ENCODE measurements at places on chromosomes 4 and X.

DNA sequence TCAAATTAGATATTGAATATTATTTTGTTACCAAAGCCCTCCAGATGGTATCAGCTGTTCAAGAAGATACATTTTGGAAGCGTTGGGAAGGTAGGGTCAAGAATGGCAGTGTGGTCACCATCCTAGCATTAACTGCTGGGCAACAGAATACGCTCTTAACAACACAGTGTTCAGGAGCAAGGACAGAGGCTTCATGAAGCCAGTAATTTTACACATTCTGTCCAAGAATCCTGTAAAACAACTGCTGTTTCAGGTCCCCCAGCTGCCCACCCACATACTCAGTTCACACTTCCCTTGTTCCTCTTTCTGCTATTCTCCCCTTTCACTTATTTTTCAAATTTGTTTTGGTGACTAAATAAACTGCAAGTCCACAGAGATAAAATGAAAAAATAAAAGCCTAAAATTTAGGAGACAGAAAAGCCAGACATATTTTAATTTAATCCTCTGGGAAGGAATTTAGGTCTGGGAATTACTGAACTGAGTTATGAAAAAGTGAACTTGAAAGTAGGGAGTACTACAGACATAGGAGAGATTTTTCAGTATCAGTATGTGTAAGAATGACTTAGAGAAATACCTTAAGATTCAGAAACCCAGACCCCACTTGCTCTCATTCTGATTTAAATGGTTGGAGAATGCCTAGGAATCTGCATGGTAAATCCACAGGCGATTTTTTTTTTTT lies 406.7 kb downstream of the MAPK10 start:
- no peak for DNase-seq

DNA sequence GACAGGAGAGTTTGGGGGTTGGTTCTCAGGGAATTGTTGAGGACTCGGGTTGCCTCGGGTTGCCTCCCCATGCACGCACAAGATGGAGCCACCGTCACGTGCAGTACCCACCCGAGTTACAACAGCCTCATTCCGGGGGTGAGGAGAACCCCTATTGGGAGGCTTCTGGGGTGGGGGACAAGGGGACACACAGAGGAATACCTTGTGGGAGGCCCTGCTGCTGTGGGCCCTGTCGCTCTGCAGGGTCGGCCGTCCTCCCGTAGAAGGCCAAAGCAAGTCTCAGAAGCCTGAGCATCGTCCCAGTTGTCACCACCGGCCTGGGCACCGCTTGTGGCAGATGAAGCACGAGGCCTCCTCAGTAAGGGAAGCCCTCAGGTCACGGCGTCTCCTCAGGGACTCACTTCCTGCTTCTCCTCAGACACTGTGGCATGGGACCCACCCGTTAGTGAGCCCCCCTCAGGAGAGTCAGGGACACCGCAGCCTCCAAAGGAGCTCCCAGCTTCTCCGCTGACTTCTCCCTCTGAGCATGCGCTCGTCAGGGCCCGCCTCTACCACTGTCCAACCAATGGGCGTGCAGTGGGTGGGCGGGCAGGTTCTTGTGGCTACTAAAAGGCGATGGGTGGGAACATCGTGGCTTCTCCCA lies at the start of gene CT55:
TSS of gene CT55 (minus strand) at position 522 of the 643 bp plus-strand sequence. CDS start at position 295, 227 bp downstream.
- DNase-seq, result no peak

DNA sequence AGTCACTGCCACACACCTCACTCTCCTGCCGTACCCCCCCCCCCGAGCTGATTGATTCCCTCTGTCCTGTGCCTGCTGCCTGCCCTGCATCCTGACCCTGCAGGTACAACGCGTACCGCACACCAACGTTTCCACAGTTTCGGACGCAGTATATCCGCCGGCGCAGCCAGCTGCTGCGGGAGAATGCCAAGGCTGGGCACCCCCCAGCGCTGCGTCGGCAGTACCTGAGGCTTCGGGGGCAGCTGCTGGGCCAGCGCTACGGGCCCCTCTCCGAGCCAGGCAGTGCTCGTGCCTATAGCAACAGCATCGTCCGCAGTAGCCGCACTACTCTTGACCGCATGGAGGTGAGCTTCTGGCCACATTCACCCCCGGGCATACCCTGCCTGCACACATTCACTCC lies 1.3 kb downstream of the WDR13 start:
- DNase-seq, result no peak

DNA sequence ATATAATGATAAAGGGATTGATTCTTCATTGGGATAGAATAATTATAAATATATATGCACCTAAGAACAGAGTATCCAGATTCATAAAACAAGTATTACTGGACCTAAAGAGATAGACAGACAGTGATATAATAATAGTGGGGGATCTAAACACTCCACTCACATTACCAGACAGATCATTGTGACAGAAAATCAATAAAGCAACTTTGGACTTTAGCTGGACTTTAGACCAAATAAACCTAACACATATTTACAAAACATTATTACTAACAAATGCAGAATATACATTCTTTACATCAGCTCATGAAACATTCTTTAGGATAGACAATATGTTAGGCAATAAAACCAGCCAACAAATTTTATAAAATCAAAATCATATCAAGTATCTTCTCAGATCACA lies 14.6 kb downstream of the AGTR2 start:
- no peak for DNase-seq

- DNase-seq, result no peak
These were observed 29.8 kb upstream of the SMAD1 start for GRCh38 chr4:145451895-145452294.

GRCh38 chr4:128916832-128917231 lies 107.3 kb downstream of the JADE1 start:
- peak; percentile 4 for DNase-seq

GRCh38 chr4:20831746-20832145 lies 131.5 kb downstream of the PACRGL start:
- no peak for DNase-seq

GRCh38 chr4:88350786-88351185 lies 27.9 kb upstream of the HERC6 start:
- DNase-seq, result no peak

DNA sequence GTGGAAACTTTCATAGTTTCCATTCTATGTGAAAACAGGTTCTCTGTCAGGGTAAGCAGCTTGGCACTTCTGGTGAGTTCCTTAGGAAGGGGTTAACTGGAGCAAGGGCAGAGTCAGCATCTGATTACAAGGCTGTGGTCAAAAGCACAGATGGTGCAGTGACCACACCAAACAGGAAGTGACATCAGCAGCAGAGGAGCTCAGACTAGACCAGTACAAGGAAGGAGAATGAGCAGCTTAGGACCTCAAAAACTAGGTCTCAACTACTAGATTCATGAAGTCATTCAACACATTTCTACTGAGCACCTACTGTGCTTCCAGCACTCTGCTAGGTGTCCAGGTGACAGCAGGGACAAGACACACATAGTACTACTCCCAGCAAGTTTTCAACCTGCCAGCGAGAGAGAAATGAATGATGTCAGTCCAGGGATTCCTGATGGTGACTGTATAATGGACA lies 130.2 kb downstream of the AMELX start:
- no peak for DNase-seq

- no peak for DNase-seq
These were observed 8.5 kb upstream of the GUCY1A1 start for GRCh38 chr4:155657985-155658680.

DNA sequence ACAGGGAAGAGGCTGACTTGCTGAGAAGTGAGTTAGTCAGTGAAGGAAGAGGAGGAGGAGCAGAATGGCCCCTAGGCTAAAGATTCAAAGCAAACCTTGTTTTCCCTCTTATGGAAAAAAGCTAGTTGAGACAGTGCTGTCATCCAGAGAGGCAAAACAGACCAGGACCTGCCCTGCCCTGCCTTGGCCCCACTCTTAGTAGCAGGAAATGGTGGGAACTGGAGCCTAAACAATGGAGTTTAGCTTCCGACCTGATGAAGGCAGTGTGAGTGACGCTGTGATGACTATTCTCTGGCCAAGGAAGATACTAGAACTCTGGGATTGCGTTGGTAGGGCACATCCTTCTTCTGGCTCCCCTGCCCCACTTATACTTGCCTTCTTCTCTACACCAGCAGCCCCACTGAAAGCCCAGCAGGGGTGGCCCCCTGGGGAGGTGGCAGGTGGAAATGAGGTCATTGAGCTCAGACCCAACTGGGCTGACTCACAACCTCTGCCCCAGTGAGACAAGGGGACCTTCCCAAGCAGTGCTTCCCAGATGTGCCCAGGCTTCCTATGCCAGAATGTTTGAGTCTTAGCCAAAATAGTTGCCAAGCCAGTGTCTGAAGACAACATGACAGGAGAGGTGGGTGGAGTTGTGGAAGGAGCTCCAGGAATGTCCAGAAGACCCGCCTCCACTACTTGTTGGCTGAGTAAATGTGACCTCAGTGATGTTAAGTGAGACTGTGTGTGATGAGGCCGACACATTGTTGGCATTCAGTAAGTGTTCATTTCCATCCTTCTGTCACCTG lies 38.8 kb downstream of the MSN start:
- peak; percentile 28 for DNase-seq

DNA sequence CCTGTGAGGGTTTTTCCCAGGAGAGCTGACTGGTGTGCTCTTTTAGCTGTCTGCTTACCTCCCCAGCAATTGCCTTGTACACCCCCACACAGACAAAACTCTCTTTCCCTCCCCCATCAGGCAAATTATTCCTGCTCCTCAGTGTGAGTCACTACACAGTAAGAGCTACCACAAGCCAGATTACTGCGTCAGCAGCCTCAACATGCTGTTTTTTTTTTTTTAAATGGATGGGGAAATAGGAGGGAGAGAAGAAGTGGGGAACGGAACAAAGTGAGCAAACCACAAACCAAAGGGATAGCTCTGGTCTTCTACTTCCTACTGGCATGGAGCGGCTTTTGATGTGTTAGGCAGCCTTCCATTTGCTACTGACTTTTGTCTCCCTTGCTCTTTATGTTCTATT lies 107.5 kb upstream of the ACSL4 start:
- DNase-seq, result no peak

DNA sequence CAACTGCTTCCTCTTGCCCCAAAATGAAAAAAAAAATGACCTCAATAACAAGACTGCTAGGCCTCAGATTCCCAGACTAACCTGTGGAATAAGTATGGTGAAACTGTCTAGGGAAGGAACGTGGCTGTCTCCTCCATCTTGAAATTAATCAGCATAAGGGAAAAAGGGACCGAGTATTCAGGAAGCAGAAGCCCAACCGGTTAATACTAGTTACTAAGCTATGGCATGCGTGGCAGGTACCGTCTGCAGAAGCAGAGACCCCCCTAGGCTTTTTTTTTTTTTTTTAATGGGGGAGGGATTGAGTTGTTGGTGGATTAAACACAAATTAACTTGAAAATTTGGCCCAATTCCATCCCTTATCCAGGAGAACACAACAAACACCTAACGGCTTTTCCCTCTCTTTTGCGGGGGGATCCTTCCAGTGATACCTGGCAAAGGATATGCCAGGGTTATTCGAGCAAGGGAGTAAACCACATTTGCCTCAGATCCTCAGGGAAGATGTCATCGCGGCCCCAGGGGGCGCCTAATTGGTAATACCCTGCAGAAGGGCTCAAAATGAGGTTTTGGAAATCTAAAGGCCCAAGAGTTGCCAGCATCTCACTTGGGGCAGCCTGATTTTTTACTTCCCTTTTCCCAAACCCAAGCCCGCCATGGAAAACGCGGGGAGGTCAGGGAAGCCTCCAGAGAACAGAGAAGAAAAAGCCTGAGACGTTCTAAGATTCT lies 893 bp downstream of the RLIM start:
- no peak for DNase-seq

GRCh38 chr4:179927473-179927872 lies 2315.7 kb upstream of the TENM3 start:
- DNase-seq, result no peak

- DNase-seq, result no peak
These were observed 11.7 kb downstream of the OTUD5 start for GRCh38 chrX:48945517-48946348.

DNA sequence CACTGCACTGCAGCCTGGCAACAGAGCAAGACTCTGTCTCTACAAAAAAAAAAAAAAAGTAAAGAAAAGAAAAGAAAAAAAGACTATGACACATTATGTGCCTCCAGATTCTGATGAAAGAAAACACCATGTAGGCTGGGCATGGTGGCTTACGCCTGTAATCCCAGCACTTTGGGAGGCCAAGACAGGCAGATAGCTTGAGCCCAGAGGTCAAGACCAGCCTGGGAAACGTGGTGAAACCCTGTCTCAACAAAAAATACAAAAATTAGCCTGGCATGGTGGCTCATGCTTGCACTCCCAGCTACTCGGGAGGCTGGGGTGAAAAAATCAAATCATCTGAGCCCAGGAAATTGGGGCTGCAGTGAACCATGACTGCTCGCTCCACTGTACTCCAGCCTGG lies 19.4 kb downstream of the THOC2 start:
- DNase-seq, result no peak

- no peak for DNase-seq
These were observed 26.5 kb upstream of the NEIL3 start for GRCh38 chr4:177283167-177283566.

DNA sequence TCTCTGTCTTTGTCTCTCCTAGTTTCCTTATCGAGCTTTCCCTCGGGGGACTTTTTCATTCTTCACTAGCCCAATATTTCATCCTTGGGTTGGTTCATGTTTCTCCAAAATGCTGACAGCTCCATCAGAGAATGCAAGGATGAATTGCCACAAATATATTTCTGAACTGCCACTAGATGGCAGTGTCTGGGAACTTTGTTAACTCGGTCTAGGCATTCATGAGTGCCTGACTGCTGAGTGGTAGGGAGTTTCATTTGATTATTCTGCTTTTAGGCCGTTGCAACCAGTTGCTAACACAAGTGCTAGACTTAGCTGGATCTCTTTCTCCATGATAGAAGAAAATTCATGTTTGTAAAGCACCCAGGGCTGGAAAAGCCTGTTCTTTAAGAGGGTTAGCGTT lies 73.5 kb upstream of the RAP2C start:
- no peak for DNase-seq

DNA sequence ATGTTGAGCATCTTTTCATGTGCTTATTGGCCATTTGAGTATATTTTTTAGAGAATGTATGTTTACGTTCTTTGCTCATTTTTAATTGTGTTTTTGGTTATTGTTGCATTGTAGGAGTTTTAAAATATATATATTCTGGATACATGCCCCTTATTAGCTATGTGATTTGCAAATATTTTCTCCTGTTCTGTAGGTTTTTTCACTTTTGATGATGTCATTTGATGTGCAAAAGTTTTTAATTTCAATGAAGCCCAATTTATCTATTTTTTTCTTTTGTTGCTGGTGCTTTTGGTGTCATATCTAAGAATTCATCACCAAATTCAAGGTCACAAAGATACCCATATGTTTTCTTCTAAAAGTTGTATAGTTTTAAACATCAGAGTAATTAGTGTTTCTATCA lies 6.8 kb downstream of the ARMCX5 start:
- no peak for DNase-seq

DNA sequence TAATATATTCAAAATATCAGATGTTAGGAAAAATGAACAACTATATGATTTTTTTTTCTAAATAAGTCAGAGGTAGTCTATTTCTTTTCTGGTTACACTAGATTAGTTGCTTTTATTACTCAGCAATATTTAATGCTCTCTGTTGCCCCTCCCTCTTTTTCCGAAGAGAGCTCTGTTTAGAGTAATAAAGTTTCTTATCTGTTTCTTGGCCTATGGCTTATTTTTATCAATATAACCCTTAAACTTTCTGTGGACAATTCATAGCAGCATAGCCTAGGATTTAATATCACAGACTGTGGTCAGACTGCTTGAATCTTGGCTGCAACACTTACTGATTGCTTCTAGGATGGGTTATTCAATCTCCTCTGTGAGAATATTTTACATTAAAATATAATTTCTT lies 2315.4 kb upstream of the AGA start:
- DNase-seq, result no peak

- no peak for DNase-seq
These were observed 13.1 kb downstream of the RP2 start for GRCh38 chrX:46849933-46850332.

Measured in stimulated activated CD8-positive, alpha-beta memory T cell treated with anti-CD3 and anti-CD28 coated beads, Interleukin-15, amount 100 ng/mL, for 4 hours (primary cell).